ENCODE measurements at places on chromosomes 6 and 20.

- DNase-seq: no peak
Observed at GRCh38 chr6:134400941-134401340, 83.0 kb upstream of the SGK1 start.

- no peak for DNase-seq
Observed at GRCh38 chr6:147447835-147448611, 60.5 kb upstream of the SAMD5 start.

- no peak for DNase-seq
Observed at GRCh38 chr6:163254341-163254835, 160.1 kb upstream of the QKI start.

DNA sequence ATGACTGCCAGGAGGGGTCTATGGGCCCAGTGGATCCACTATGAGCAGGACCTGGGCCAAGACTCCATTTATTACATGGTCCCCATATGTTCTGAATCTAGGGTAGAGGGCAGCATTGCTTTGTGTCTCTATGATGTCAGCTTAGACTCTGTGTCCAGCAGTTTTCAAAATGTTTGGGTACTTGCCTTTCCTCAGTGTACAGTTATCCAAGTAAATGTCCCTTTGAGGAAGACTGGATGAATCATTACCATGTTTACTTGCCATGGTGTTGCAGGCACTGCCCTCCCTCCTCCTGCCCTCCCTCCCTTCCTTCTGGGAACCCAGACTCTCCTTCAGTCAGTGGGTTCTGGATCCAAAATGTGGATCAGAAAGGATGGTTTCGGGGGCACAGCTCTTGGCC is 108.6 kb downstream of the NRN1 start:
- DNase-seq: no peak
